Activated CD4-positive, alpha-beta T cell treated with anti-CD3 and anti-CD28 coated beads for 24 hours (primary cell): ENCODE measurements at places on chromosomes 6 and 20.

- DNase-seq = no peak
These were observed 87.6 kb downstream of the ASXL1 start for GRCh38 chr20:32445539-32446273.

- no peak for DNase-seq
These were observed 12.1 kb downstream of the DEF6 start for GRCh38 chr6:35309611-35310264.

DNA sequence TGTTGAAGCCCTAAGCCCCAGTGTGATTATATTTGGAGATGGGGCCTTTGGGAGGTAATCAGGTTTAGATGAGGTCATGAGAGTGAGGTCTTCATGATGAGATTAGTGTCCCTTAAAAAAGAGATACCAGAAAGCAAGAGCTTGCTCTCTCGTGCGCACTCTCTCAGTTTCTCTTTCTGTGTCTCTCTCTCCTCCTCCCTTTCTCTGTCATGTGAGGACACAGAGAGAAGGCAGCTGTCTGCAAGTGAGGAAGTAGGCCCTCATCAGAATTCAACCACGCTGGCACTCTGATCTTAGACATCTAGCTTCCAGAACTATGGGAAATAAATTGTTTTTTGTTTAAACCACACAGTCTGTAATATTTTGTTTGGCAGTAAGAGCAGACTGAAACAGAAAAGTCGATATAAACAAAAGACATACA, 180.5 kb downstream of the IBTK start:
- DNase-seq = no peak

DNA sequence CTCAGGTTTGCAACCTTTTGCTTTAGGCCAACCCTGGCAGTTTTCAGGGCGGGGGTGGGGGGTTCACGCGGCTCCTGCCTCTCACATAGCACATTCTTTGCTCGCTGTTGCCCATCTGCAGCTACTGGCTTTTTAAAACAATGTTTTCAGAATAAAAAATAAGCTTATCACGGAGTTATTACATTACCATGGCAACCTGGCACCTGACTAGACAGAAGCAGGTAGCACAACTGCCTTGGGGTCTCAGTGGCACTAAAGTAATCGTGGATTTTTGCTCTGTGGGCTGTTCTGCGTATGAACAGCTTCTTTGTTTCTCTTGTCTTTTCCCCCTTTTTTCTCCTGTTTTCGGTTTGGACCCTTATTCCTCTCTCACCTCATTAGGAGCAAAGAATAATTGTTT, 9.1 kb upstream of the MANBAL start:
- DNase-seq = no peak

GRCh38 chr6:155309150-155309549, 5.1 kb downstream of the TFB1M start:
- DNase-seq = no peak

DNA sequence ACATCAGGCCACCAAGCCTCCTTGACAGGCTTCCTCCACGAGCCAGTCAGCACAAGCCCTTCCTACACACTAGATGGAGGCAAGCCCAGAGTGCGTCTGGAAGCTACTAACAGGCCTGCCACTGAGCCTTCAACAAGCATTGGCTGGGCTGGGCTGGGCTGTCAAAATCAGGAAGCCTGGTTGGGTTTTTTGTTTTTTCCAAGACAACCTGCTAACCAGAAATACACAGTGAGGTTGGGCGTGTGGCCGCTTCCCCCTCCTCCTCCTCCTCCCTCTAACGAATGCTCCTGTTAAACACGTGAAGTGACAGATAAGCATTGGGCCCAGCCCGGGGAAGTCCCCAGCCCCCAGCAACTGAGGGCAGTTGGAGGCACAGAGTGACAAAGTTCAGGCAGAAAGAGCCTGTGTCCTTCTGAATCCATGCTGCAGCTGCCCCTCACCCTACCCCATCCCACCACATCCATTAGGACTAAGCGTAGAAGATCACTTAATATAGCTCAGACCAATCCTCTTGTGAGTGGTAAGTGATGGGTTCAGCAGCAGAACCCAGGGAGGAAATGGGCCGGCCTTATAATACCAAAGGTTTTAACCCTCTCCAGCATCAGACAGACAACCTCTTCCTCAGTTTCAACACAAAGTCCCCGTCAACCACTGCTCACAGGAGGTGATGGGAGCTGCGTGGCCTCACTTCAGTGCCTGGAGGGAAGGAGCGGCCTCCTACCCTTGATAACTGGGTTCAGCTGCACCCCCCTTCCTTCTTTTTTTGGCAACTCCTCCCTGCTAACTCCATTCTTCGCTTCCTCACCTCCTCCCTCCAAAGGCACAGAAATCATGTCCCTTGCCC, 1.1 kb downstream of the NFATC2 start:
- DNase-seq = peak; percentile 68

GRCh38 chr20:36364506-36364905, 58.4 kb downstream of the DLGAP4 start:
- DNase-seq = no peak

DNA sequence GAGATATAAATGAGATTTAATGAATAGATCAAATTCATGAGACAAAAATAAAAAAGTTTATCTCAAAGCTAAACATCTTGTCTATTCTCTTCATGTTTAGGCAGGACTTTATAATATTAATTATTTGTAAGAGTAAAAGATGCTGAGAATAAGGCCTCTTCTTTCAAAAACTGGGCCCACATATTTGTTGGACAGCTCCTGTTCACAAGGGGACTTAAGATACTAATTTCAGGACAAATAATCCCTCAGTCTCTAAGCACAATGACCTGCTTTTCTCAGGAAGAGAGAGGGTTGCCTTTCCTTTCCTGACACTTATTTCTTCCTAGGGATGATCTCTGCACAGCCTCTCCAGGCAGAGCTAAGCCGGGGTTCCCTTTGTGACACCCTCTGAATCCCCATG, 43.3 kb downstream of the NOX3 start:
- DNase-seq = no peak

GRCh38 chr20:33013701-33014326, 6.3 kb downstream of the BPIFB2 start:
- DNase-seq = no peak

- no peak for DNase-seq
These were observed 17.1 kb downstream of the REPS1 start for GRCh38 chr6:138970856-138971425.

DNA sequence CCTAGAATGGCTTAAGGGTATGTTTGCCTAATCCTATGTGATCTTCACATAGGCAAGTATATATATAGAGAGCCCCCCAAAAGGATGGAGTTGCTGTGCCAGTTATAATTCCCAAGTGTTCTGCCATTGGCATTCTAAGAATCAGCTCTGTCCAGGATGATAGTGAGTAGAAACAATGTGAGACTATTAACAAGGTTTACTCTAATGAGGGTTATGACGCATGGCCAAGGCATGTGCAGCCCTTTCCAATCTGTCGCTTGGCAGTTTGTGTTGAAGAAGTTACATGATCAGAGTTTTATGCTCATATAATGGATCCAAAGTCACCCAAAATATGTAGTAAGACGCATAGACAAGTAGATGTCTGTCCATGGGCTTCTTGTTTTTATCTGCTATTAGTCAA, 33.6 kb downstream of the VGLL2 start:
- no peak for DNase-seq

GRCh38 chr20:12409501-12409900, 491.8 kb downstream of the BTBD3 start:
- DNase-seq = no peak

DNA sequence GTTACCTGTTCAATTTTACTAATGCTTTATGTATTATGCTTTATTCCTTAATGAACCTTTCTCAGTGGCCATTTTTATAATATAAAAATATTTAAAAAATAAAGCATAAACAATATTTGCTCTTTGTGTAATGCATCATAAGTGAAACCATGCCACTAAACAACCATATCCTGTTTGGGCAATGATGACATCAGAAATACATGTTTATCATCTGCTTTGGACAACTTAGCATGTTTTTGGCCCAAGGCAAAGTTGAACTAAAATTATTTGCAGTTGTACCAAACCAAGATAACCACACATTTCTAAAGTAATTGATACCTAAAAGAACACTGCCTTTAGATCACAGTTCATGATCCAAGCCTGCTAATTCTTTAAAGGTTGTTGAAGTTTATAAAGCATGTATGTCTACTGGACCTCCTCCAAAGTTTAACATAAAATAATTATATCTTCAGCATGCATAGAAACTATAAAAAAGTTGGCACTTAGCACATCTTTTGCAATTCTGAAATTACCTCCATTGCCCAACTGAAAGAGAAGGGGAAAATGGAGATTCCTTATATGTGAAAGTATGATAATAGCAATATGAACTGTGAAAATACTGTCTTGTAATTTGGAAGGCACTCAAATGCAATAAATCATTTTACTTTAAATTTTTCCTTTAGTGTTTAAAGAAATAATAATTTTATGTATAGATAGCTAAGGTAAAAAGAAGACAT, 325.6 kb upstream of the RUNX2 start:
- no peak for DNase-seq

- DNase-seq = no peak
These were observed 2.7 kb downstream of the HLA-B start for GRCh38 chr6:31354158-31354863.

DNA sequence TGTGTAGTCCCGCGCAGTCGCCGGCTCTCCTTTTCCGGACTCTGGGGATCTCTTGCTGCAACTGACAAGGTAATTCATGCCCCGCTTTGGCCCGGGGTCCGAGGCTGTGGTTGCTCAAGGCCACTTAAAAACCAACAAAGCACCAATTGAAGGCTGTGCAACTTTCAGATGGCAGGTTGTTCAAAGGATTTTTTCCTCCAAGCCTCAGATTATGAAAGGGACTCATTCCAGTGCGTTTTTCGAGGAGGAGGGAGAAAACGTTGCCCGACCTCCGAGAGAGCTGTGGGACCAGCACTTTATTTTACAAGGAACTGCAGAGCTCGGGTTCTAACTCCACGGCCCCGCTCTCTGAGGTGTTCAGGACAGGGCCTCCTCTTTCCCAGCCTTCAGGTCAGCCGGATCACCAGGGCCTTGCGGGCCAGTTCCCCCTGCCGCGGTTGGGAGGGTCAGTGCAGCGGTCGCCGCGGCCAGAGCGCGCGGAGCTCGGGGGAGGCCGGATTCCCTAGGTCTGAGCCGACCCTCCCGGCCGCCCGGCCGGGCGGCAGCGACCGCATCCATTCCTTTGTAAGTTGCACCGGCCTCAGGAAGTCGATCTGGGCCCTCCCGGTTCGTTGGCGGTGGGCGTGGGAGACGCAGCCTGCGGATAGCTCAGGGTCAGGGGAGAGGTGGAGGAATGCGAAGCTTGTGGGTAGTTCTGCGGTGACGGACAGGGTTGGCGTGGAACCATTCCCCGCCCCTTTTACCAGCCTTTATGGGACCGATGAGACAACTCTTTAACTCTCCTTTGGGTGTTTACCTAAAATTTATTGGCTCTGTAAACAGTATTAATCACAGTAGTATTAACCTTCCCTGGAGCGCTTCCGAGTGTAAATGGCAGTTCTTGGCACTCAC, 1.6 kb downstream of the UTRN start:
- DNase-seq = no peak

DNA sequence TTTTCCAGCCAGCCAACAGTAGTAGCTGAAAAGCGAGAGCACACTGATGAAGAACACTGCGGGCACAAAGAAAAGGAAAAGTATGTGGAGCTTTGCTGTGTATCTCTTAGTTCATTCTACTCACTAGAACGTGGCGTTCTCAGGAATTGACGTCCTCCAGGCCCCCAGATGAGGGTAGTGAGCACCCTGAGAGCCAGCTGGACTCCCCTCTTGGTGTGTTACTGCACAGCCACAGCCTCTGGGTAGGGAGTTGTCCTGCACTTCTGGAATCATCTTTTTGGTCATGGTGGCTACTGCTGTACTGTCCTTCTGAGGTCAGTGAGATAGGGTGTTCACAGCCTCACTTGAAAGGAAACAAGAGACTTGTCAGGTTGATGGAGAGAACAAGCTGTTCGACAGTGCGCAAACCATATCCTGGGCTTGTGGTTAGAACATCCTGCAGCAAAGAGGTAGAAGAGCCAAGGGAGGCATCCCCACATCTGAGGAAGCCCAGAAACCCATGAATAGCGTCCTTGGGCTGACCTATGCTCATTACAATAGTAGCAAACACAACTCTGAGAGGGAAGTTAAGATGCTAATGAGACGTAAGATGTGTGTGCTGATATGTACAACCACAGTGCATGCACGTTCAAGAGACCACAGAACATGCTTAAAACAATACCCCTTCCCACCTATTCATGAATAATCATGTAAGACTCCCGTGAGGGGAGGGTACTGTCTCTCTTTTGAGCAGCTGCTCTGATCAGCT, 14.6 kb upstream of the HLA-F start:
- DNase-seq = peak; percentile 14

DNA sequence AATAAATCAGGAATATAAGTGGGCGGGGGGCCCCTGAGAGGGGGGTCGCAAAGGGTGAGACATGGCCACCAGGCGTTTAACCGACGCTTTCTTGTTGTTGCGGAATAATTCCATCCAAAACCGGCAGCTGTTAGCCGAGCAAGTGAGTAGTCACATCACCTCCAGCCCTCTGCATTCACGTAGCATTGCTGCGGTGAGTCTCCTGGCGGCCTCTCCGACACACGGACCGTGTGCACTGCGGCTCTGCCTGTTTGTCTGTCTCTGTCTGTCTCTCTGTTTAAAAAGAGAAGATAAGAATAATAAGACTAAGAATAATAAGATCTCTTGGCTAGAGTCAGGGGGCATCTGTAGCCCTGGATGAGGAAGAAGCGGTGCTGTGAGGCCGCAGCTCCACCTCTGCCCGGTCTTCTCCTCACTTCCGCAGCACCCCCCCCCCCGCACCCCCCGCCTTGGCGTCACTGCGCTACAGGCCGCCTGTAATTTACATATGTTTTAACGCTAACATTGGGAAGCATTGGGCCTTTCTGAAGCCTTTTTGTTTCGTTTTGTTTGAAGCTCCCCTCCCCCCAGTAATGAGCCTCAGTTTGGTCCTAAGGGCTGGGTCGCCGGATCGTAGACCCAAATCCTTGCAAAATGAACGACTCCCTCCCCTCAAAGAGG, 993 bp downstream of the STX16 start:
- no peak for DNase-seq

DNA sequence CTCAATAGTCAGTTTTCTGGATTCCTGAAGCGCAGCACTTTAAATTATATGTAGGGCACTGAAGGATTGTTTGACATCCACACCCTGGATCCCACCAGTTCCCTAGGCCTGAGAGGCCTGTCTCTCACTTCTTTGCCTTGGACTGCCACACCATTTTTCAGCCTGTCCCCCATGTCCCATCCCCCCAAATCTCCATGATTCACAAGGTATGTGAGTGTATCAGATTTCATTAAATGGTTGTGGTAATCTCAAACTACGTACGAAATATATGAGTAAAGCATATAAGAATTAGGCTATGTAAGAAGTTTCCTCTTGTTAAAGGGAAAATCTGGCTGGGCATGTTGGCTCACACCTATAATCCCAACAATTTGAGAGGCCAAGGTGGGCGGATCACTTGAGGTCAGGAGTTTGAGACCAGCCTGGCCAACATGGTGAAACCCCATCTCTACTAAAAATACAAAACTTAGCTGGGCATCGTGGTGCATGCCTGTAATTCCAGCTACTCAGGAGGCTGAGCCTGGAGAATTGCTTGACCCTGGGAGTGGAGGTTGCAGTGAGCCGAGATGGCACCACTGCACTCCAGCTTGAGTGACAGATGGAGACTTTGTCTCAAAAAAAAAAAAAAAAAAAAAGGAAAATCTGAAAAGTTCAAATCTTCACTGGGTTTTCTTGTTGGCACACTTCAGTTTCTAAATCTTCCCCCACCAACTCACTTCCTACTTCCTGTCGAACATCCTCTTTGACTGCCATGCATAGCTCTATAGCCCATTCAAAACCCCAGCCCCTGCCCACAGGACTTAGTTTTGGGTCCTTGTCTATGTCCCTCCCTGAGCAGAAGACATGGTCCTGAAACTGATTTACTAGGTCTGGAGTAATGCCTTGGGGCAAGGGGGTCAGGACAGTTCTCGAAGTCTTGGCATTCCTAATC, 97.3 kb upstream of the SHLD1 start:
- no peak for DNase-seq
